Stimulated activated CD4-positive, alpha-beta T cell treated with anti-CD3 and anti-CD28 coated beads, TNF-alpha, amount 100 ng/mL, for 48 hours (primary cell): ENCODE measurements at places on chromosomes 1 and 21.
A peak's percentile ranks its signal among the peaks of the same experiment; 100 is the strongest.

- no peak for DNase-seq
Observed at GRCh38 chr1:54355931-54356679, 50.1 kb downstream of the SSBP3 start.

DNA sequence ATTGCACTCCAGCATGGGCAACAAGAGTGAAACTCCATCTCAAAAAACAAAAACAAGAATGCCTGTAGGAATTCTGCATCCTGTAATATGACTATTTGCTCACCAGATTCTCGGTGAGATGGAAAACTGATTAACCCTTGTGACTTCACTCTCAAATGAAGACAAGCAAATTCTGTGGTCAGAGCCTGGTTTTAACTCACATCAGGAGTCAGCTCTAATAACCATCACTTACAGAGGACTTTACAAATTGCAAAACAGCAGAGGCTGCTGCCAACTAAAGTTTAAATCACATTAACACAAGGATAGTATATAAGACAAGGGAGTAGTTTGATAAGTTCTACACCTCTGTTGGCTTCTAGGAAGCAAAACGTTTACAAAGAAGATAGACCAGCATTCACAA lies 35.7 kb upstream of the FAM163A start:
- DNase-seq, result no peak

GRCh38 chr1:103218369-103218768 lies 110.0 kb upstream of the COL11A1 start:
- no peak for DNase-seq

DNA sequence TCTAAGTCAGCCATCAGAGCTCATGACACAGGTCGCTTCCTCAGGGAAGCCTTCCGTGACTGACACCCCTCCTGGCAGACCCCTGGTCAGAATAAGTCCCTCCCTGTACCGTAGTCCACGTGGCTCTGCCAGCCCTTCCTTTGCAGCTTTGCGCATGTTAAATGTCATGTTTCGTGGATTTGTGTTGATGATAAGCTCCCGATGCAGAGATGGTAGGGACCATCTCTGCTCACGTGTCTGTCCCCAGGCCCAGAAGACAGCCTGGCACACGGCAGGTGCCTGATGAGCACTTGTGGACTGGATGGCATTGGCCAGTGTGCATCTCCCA lies 75.9 kb downstream of the DHRS3 start:
- no peak for DNase-seq

- no peak for DNase-seq
Observed at GRCh38 chr21:16076465-16076864, 346.7 kb downstream of the USP25 start.

DNA sequence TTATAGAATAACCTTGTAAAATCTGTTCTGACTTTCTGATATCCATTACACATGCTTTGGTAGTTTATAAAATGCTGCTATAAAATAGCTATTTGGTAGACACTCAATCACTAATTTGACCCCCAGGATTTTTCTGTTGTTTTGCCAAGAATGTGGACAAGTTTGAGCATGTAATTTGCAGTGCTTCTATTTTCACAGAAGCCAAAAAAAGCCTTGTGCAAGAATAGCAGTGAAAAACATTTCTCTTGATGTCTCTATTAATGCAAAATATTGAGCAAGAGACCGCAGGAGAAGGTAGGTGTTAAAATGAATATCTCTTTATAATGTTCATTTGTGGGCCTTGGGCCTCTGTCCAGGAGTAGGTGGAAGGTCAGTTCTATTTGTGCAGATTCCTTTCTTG lies 22.5 kb downstream of the MAP3K7CL start:
- no peak for DNase-seq

DNA sequence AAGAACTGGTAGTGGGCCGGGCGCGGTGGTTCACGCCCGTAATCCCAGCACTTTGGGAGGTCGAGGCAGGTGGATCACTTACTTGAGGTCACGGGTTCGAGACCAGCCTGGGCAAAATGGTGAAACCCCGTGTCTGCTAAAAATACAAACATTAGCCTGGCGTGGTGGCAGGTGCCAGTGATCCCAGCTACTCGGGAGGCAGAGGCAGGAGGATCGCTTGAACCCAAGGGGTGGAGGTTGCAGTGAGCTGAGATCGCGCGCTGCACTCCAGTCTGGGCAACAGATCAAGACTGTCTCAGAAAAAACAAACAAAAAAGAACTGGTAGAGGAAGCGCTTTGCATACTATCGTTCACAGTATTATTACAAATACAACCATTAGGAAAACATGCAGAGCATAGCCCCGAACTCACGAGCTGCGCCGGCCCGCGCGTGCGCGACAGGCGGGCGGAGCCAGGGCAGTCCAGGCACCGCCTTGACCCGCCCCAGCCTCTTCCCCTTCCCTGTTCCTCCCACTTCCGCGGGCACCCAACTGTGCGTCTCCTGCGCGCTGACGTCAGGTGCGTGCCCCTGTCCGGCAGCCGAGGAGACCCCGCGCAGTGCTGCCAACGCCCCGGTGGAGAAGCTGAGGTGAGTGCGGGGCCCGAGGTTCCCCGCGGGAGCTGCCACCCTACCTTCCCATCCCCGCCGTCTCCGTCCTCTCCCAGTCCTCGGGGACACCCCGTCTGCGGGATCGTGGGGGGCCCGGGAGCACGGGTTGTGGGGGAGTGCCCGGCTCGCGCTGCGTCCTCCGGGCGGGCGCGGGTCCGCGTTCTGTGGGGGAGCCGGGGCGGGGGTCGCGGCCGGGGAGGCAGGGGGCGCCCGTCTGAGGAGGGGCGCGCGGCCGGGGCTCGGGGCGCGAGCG lies at the start of gene CDC42:
TSS of gene CDC42 (plus strand) at position 595 of the 902 bp plus-strand sequence. CDS start 25,770 bp downstream, outside the sequence.
- peak; percentile 94 for DNase-seq

GRCh38 chr1:162690672-162691434 lies 58.6 kb downstream of the DDR2 start:
- no peak for DNase-seq

GRCh38 chr1:200207711-200208126 lies 180.2 kb downstream of the NR5A2 start:
- no peak for DNase-seq

DNA sequence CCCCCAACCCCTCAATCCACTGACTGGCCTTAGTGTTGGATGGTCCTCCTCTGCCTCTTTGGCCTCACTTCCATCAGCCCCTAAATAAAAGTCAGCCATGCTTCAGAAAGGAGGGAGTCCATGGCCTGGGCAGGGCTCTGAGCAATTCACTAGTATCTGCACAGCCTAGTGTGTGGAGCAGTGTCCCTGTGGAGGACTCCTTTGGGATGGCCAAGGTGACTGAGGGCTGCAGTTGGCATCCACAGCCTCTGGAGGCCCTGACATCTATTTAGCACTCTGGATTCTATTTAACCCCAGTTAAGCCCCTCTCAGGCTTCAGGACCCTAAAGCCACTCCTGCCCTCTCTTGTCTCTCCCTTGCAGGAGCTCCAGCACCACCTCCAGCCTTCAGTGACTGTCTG lies 3.6 kb downstream of the THEM5 start:
- DNase-seq, result no peak

GRCh38 chr1:26923711-26924110 lies 2.2 kb downstream of the NUDC start:
- DNase-seq, result no peak

DNA sequence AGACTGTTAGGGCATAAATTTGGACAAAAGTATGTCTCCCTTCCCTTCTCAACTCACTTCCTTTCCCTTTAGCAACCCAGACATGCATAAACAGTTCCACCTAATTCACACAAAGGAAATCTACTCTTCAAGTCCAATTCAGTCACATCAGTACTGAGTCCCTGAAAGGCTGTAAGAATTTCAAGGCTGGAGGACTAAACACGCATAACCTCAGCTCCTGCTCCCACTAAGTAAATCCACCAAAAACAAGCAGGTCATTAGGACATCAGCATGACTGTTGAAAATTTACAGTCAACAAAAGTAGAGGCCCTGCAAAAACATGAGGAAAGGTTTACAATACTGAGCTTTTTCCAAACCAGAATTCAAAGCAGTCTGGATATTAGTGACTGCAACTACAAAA lies 18.4 kb downstream of the SETD4 start:
- DNase-seq, result no peak

GRCh38 chr21:25254491-25255174 lies 352.6 kb downstream of the MRPL39 start:
- no peak for DNase-seq

DNA sequence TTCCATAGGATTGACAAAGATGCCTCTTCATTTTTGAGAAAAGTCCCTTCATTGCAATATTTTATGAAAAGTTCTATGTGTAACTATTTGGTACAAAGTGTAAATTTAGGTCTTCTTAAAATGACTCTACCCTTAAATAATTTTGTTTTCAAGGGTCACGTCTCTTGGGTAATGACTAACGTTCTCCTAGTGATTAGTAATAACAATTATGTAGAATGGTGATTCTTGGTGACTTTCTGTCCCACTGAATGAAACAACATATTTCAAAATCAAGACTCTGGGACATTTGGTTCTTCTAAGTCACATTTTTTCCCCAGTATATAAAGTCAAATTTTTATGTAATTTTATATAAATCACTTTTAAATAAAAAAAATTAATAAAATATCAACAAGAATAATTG lies 277.5 kb upstream of the ADAMTS5 start:
- DNase-seq, result no peak

- no peak for DNase-seq
Observed at GRCh38 chr21:40819071-40819900, 27.7 kb downstream of the DSCAM start.

DNA sequence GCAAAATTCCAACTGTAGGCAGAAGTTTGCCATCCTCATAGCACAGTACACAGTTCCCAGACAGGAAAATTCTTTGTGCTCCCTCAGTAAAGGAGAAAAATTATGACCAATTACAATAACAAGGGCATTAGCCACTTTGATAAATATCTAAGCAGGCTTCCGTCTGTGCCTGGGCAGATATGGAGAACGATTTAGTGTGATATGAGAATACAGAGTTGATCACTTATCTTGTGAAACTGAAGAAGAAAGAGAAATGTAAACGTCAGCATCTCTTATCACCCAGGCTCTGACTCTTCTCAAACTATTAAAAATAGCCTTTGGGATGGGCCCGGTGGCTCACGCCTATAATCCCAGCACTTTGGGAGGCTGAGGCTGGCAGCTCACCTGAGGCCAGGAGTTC lies 54.5 kb upstream of the TIAM1 start:
- DNase-seq, result no peak

GRCh38 chr1:180970333-180971079 lies 52.2 kb downstream of the STX6 start:
- no peak for DNase-seq

GRCh38 chr21:26776310-26777021 lies 68.7 kb downstream of the ADAMTS1 start:
- no peak for DNase-seq

GRCh38 chr1:204410688-204411450 lies 748 bp downstream of the PPP1R15B start:
- peak; percentile 10 for DNase-seq

DNA sequence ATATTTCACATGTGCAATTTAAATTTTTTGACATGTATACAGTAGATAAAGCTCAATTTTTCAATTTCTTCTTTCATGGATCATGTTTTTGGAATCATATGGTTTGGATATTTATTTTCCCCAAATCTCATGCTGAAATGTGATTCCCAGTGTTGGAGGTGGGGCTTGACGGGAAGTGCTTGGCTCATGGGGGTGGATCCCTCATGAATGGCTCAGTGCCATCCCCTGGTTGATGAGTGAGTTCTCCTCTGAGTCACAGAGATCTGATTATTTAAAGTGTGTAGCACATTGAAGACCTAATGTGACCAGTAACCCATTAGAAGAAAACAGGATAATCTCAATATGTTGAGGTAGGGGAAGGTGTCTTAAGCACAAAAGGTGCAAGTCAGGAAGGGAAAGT lies 9.1 kb upstream of the IFI16 start:
- DNase-seq, result no peak

DNA sequence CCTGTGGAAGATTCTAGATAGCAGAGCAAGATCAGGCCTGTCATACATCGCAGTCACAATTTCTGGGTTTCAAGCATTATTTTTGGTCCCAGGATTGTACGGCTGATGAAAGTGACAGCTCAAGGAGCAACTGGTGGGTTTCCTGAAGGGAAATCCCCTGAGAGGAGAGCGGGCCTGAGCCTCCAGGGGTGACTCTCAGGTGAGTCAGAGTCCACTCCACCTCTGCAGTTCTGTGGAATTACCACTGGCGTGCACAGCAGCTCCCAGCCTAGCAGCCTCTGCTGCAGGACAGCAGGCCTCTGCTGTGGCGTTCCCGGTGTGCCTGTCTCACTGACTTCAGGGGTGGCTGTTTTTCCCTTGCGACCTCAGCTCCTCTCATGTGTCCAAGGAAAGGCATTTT lies 24.4 kb downstream of the SLC66A1 start:
- peak; percentile 54 for DNase-seq

DNA sequence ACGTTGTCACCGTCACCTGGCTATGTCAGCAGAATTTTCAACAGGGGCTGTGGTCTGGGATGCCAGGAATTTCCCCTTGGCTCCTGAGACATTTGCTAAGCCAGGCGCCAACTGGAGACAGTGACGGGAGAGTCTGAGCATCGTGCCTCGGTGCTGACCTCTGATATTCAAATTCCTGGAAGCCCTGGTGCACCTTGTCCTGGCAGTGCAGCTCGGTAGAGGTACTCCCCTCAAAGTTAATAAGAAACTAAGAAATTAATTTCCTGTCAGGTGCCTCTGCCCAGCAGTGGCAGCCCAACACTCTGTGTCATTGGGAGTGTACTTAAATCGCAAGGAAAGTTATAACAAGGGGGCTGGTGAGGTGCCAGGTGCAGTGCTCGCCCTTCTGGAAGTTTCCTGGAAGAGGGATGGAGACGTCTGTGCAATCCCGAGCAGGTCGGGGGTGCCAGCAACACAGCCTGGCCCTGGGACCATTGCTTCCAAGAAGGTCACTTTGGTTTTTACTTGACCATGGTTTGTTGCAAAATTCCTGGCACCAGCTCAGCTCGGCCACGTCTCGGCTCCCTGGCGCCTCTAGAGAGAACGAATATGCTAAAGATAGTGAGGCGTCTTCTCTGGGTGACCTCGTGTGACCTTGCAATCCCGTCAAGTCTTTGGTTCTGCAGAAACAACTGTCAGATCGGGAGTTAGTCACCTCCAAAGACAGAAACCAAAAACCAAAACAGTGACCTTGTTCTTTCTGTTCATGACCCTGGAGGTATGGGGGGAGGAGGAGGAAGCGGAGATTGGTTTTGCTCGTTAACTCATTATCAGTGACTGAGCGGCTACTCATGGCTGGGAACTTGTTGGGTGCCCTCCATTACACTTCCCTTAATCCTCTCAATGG lies 149.5 kb upstream of the VAMP3 start:
- no peak for DNase-seq

- DNase-seq, result no peak
Observed at GRCh38 chr1:228017356-228018124, 10.7 kb downstream of the WNT3A start.

DNA sequence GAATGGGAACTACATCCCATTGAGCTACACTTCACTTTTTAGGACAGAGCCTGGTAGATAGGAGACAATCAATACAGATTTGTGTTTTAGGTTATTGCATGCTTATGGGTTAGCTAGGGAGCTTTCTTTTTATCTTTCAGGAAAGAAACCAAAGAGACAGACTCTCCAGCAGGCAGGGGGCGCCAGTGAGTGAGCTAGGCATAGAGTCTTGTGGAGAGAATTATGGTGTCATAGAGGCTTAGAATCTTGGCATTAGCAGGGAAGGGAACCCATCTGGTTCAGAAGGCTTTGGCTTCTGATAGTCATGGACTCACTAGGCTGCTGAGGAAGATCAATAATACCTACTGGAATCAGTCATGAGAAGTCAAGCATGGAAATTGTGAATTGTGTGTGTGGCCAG lies at the start of gene SMCP:
TSS of gene SMCP (plus strand) at position 281 of the 400 bp plus-strand sequence. CDS start 6,101 bp downstream, outside the sequence.
- no peak for DNase-seq
